ENCODE measurements at places on chromosomes 1 and 21.

- no peak for DNase-seq
Measured at GRCh38 chr1:20666804-20667203, 5.6 kb upstream of the DDOST start.

DNA sequence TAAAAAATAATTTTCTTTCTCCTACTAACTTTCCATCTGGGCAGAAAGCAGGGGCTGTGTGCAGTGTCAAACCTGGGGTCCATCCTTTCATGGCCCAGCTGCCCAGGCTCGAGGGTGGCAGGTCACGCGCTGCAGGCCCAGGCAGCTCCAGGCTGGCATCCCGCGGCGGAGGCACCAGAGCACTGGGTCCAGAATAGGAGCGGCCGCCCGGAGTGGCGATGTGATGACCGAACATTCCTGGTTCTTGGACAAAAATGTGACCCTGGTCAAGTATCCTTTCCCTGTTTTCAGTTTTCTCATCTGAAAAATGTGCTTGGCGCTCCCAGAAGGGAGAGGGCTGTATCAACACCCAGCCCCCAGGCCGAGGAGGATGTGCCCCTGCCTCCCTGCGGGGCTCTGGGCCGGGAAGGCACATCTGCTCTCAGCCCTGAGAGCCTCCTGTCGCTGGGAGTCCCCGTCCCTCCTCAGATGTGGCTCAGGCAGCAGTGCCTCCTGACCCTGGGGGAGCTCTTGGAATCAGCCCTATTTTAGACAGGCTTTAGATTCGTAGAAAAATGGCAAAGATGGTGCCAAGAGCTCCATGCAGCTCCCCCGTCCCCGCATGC, 29.3 kb downstream of the SLX9 start:
- DNase-seq: no peak

DNA sequence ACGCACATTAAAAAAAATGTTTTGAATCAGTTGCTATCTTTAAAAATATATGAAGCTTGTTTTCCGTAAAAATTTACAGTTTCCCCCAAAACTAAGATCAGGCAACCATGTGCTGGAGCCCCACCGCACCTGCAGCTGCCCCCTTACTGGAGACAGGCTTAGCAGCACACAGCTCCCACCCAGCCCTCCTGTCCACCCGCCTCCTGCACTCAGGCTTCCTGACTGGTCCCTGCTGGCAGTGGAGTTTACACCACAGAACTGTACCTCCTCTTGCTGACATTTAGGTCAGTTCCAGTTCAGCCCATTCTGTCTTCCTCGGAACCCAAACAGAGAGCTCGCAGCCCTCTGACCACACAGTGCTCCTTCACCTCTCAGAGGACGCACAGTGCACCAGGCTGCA, 2.1 kb downstream of the GPR161 start:
- no peak for DNase-seq

- no peak for DNase-seq
Measured at GRCh38 chr1:107781245-107781644, 183.7 kb downstream of the VAV3 start.

DNA sequence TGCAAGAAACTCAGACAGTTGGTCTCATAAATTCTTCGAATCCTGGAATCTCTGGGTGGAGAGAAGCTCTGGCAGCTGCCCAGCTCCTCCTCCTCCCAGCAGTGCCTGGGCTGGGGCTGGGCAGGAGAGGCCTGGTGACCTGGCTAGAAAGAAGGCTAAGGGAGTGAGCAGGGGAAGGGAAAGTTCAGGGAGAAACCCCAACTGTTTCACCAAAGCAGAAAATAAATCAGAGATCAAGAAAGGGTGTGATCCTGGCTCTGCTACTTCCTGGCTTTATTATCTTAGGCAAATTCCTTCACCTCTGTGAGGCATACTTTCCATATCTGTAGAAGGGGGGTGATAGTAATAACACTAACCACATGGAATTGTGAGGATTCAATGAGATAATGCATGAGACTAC, 8.8 kb upstream of the COL16A1 start:
- no peak for DNase-seq
